Left ventricle myocardium inferior (tissue), 1 donor: ENCODE measurements at places on chromosomes 3 and 15. TPM values are rescaled to one million over a fixed set of nuclear protein-coding genes. Genes with fewer than 3 reads are reported as not detected.

ISL2 gene
- total RNA-seq = not detected

RGMA gene
- 16.9 TPM for total RNA-seq

CA12 gene
- total RNA-seq = 0.25 TPM

ROBO2 gene
- total RNA-seq = 0.19 TPM

PPP2R3A gene
- 94.9 TPM for total RNA-seq

DUOX2 gene
- 0.05 TPM for total RNA-seq

CCDC51 gene
- total RNA-seq = 13.9 TPM

RETNLB gene
- total RNA-seq = not detected

GOLGA6L4 gene
- 1.1 TPM for total RNA-seq

RAB6B gene
- 59.1 TPM for total RNA-seq

SLC22A13 gene
- not detected for total RNA-seq

ARPIN gene
- total RNA-seq = 11.4 TPM

STXBP5L gene
- not detected for total RNA-seq

RTF1 gene
- total RNA-seq = 23.4 TPM

C2CD4B gene
- total RNA-seq = 1.9 TPM

HTR3E gene
- total RNA-seq = not detected

DNA sequence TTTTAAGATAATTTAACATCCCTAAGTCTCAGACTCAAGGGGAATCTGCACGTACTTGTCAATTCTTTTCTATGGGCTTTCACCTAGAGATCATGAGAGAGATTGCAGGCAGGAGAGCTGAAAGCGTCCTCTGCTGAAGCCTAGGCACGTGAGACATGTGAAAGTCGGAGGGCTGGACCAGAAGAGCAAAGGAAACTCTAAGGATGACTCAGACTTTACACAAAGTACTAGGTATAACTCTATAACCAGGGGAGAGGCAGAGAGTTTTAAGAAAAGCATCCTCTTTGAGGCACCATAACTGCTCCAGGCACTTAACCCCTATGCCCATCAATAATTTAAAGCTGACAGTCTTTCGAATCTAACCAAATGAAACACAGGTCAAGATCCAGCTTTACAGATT lies 436.6 kb downstream of the VGLL3 start:
- no peak for DNase-seq

DNA sequence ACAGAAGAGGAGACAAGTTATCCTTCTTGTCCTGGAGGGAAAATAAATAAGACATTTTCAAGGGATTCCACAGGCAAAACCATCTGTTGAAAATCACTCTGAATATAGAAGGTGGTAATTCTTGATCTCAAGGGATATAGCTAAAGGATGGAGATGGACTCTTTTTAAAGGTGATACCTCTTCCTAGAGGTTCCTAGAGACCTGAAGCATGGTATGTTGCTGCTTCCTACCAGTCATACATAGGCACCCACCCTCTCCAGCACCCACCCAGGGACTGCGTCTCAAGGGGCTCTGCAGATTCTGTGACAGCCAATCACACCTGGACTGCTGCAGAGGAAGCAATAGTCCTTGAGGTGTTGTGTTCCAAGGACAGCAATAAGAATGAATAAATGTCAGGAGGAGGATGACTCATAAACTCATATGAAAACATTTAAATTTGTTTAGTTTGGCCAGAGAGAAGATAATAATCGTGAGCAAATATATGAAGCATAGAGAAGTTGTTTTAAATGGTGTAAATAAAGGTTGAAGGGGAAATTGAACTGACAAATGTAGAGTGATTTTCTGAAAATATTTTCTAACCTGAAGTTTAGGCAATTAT lies 741.6 kb upstream of the CBLB start:
- DNase-seq = no peak

DNA sequence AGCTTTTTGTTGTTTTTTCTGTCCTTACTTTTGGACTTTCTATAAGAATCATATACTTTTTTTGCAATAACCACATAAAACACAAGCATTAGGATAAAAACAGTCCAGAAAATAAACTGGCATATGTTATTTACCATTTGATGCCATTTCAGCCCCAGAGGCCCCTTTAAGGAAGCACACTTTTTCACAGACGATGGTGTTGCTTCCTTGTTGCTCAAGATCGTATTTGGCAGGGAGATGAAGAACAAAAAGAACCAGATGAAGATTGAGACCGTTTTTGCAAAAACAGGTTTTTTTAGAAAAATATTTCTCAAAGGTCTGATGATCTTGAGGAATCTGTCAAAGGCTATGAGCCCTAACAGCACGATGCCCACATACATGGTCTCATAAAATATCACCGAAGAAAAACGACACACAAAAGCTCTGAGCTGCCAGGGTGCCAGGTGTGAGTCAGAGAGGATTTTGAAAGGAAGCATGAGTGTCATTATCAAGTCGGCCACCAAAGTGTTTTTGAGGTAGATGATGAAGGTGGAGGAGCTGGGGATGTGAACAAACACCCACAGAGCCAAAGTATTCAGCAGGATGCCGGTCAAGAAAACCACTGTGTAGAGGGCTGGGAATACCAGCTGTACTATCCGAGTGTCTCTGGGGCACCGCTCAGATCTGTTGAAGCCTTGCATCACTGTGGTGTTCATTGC lies 902 bp downstream of the P2RY13 start:
- DNase-seq = no peak

DNA sequence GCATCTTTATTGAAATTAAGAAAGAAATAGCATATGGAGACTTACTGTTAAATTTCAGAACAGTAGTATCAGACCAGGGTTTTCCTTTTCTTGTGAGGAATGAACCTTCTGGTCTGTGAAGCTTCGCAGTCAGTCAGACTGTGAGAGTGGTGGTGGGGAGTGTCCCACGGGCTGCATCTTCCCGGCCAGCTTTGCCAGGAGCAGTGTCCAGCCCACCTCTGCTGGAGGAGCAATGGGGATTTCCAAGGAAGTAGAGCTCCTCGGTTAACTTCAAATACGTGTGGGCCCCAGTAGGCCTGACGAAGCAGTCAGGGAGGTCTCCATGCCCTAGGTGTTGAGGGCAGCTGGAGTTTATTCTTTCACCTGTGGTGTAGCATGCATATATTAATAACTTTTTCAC lies 40.9 kb upstream of the FBXL22 start:
- no peak for DNase-seq

DNA sequence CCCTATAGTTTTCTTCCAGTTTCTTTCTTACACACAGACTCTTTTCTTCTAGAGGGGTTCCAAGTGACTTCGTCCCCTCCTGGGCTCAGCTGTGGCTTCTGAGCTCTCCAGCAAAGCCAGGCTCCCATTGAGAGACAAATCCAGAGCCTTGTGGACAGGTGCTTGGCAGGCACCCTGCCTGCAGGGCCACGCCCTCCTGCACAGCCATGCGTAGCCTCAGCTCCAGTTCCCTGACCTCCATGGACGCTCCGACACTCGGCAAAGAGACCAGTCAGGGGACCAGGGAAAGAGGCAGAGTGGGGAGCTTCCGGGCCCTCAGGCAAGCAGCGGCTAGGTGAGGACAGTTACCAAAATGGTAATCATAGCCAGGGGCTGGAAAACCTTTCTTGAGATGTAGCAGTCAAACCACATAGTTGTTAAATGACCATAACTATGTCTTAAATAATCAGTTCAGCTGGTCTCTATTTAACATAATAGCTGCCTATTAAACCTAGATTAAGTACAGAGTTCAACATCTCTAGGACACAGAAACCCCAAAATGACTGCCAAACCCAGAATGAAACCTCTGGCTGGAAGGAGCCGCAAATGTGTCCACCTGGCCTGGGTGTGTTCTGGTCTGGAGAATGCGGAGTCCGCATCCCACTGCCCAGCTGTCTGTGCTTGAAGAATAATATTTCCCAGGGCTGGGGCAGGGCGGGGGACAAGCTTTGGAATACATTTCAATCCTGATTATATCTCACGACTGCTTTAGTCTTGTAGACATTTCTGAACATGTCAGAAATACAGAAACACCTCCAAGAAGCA lies 69.3 kb upstream of the RGMA start:
- no peak for DNase-seq

DNA sequence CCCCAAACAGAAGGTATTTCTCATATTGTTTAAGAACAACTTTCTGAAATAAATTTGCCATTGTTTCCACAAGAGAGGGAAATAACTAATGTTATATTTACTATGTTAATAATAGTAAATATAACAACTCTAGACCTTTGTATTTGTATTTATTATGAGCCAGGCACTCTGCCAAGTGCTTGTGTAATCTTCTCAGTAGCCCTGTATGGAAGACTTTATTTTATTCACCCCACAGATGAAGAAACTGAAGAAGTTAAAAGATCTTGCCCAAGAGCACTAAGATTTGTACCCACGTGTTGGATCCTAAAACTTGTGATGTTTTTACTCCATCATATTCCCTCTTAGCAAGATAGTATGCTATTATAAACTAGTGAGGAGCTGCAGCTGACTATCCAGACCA lies 12.0 kb upstream of the GNB4 start:
- no peak for DNase-seq

DNA sequence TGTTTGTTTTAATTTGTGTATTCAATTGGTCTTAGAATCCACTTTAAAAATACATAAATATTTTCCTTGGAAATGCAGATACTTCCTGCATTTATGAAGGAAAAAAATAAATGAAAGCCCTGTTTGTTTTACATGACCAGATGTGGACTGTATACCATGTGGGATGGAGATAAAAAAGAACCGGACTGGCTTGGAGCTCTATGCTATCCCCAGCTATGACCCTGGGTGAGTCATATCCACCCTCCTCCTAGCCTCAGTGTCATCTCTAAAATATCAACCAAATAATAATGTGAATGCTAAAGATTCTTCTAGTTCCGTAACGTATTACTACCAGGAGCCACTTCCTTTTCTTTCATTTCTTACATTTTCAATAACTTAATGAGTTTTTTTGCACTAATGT lies 44.5 kb upstream of the PDZRN3 start:
- DNase-seq = no peak

GRCh38 chr3:40920041-40920440 lies 279.3 kb upstream of the CTNNB1 start:
- DNase-seq = no peak

DNA sequence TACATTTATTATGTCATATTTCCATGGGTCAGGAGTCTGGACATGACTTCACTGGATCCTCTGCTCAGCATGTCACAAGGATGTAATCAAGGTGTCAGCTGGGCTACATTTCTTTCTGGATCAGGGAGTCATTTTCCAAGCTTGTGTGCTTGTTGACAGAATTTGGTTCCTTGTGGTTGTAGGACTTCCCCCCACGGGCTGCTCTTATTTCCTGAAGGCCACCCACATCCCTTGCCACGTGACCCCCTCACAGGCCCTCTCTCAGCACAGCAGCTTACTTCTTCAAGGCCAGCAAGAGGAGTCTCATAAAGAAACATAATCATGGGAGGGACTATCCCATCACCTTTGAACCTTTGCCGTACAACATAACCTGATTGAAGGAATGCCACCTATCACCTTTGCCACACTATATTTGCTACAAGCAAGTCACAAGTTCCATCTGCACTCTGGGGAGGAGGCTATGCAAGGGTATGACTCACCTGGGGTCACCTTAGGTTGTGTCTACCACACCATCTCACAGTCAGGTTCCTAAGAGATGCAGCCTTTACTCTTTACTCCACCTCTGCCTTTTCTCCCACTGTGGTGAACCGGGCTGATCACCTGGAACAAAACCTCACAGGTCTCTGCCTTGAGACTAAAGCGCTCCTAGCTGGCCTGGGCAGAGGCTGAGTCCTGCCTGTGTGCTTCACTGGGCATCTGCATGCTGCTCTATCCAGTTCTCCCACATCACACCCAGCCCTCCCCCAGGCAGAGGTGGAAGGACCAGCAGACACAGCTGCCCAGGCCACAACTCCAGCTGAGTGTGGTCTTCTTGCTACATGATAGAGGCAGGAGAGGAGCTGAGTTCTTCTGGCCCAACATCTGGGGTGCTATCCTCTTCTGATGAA lies 13.5 kb downstream of the RAB6B start:
- no peak for DNase-seq

DNA sequence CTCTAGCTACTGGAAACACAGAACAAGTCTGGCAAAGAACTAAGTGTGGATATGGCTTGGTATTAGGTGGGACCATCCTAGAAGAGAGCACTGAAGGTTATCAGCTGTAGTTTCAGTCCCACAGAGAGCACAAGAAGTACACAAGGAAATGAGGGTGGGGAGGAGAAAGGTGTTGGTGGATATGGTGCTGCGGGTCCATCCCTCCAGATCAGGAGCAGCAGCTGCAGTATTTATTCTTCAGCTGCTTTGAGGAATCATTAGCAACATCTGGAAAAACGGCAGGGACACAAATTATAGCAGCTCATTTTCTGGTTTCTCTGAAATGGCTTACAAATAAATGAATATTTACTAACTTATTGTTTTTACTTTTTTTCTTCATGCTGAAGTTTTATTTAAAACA lies 29.0 kb downstream of the CD80 start:
- no peak for DNase-seq

GRCh38 chr3:79200456-79200855 lies 567.3 kb downstream of the ROBO1 start:
- no peak for DNase-seq

- no peak for DNase-seq
Observed at GRCh38 chr3:181940703-181941102, 229.0 kb downstream of the SOX2 start.

GRCh38 chr15:30885814-30886213 lies 17.9 kb upstream of the FAN1 start:
- DNase-seq = no peak

GRCh38 chr15:39948817-39949216 lies 14.9 kb downstream of the EIF2AK4 start:
- no peak for DNase-seq

DNA sequence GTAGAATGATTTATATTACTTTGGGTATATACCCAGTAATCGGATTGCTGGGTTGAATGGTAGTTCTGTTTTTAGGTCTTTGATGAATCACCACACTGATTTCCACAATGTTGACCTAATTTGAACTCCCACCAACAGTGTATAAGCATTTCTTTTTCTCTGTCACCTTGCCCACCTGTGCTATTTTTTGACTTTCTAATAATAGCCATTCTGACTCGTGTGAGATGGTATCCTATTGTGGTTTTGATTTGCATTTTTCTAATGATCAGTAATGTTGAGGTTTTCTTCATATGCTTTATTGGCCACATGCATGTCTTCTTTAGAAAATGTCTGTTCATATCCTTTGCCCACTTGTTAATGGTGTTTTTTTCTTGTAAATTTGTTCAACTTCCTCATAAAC lies 340.8 kb downstream of the PLOD2 start:
- DNase-seq = no peak
